ENCODE measurements at places on chromosomes 5 and 9.

DNA sequence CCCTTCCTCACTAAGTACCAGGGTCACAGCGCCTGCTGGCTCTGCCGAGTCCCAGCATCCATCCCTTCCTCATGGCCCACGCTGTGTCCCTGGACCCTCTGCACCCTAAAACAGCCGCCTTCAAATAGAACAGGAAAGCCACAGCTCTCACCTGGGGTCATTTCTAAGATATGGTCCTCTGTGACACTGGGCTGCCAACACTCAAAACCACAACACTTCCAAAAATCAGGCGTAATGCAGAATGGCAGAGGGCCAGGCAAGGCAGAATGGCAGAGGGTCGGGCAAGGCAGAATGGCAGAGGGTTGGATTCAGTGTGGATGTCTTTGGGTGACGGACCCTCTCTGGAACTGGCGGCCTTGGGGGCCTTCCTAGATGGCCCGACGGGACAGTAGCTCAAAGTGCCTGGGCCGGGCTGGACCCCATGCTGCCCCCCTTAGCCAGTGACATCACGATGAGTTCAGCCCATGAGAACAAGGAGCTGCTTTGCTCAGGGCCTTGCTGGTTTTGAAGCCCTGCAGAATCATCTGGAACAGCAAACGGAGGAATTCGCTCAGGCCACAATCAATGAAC lies 35.3 kb downstream of the ZDHHC11B start:
- no peak for DNase-seq

DNA sequence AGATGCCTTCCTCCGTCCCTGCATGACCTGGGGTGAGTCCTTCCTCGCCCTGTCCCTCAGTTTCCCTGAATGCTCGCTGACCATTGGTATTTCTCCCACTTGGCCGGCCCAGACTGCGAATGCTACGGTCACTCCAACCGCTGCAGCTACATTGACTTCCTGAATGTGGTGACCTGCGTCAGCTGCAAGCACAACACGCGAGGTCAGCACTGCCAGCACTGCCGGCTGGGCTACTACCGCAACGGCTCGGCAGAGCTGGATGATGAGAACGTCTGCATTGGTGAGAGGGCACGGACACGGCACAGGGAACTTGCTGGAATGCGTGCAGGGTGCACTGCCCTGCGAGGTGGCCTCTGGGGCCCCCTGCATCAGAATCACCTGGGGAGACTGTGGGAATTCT lies 77.1 kb downstream of the NTNG2 start:
- no peak for DNase-seq

DNA sequence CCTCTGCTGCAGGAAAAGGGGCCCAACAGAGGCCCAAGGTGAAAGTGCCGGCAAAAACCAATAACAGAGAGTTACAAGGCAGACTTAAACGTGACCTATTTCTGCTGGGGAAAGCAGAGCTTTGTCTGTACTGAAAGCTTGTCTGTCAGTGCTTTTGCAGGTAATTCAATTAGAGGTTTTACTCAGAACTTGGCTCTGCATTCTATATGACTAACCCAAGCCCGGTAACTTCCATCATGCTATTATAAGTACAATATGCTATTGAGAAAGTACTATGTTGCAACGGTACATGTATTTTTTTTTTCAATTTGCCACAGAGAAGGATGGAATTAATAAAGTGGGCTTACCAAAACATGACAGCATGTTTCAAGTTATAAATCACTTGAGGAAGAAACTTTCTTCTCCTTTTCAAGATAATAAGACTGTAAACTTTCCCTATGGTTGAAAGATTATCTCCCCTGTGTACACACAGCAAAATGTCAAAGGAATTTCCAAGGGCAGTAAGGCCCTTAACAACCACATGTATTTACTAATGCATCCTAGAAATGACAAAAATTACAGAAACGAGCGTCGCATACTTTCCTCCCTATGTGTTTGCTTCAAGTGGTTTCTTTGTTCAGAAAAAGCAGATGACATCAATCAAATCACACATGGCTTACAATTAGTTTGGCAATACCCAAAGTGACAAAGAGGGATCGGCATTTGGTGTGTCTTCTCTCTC lies 282.4 kb downstream of the EFNA5 start:
- DNase-seq = no peak

GRCh38 chr5:127919006-127919796 lies 164.4 kb upstream of the SLC12A2 start:
- no peak for DNase-seq

DNA sequence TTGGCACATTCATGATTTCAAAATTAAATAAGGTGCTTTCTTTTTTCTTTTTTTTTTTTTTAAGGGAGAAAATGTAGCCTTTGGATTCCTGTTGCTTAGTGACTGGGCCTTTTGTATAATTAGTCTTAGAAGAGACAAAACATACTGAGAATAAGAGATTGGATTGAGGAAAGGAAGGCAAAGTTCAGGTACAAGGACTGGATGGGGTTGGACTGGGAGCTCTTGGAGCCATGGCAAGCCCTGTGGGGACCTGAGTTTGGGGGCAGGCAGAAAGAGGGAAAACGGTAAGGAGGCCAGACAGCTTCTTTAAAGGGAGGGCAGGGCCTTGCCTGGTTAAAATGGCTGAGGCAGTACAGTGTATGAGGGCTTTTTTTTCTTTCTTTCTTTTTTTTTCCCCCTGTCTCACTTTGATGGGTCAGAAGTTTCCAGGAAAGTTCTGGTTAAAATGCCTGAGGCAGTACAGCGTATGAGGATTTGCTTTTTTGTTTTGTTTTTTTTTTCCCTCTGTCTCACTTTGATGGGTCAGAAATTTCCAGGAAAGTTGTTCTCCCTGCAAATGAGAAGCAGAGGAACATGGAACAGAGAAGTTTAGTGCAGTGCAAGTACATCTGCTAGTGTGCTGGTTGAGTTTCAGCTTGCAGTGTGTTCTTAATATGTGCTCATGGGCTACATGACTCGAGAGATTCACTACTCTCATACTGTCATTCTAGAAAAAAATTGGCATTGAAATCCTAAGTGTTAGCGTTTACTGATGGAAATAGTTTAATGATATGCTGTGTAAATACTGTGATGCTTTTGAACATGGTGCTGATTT lies 16.8 kb downstream of the SNX18 start:
- DNase-seq = no peak

- no peak for DNase-seq
Measured at GRCh38 chr9:120403543-120403856, 176.5 kb downstream of the CDK5RAP2 start.
